ENCODE measurements at places on chromosomes 12 and 14. TPM values are rescaled to one million over a fixed set of nuclear protein-coding genes. Genes with fewer than 3 reads are reported as not detected.
A peak's percentile ranks its signal among the peaks of the same experiment; 100 is the strongest.

DNA sequence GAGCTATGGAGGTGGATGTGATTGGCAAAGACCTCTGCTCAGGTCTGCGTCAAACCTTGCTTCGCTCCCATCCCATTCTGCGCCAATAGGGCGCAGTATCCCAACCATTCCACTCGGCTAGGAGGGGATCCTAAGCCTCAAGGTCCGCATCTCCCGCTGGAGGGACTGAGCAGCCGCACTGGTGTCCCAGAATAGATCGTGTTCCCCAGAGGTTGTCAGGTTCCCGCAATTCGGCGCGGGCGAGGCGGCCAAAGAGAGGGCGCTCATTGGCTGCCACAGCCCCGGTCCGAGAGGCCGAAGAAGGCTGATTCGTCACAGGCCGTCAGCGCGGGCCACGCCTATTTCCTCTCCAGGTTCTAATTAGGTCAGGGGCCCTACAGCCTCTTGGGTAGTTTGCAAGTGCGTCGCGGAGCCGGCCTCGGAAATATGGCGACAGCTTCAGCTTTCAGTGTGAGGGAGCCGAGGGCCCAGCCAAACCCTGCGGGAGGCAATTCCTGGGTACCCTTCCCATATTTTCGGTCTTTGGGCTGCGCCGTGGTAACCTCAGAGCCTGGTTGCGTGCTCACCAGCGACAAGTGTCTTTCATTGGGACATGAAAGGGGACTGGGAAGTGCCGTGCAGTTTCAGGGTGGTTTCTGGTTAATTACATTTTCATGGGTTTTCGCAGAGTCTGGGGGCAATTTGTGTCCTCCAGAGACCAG is 5.0 kb downstream of the OR10AD1 start:
- DNase-seq: peak; percentile 90

GRCh38 chr12:2813214-2814185 is 1.0 kb downstream of the ITFG2 start:
- DNase-seq: peak; percentile 52

DEGS2 gene
- 0.63 TPM for polyA plus RNA-seq

GRCh38 chr14:51609251-51609954 is 42.3 kb upstream of the FRMD6 start:
- DNase-seq: no peak

GRCh38 chr12:47317175-47317915 is 237.6 kb upstream of the AMIGO2 start:
- DNase-seq: no peak

DNA sequence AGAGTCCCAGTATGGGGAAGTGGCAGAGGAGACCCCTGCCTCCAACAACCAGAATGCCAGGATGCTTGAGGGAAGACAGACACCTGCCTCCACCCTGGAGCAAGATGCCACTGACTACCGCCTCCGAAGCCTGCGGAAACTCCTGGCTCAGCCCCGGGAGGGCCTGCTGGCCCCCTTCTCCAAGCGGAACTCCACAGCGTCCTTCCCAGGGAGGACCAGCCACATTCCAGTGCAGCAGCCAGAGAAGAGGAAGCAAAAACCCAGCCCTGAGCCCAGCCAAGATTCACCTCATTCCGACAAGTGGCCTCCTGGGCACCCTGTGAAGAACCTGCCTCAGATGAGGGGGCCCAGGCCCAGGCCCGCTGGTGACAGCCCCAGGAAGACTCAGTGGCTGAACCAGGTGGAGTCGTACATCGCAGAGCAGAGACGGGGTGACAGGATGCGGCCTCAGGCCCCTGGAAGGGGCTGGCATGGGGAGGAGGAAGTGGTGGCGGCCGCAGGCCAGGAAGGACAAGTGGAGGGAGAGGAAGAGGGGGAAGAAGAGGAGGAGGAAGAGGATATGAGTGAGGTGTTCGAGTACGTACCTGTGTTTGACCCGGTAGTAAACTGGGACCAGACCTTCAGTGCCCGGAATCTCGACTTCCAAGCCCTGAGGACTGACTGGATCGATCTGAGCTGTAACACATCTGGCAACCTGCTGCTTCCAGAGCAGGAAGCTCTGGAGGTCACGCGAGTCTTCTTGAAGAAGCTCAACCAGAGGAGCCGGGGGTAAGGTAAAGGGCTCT is 93.7 kb downstream of the B4GALNT3 start:
- DNase-seq: no peak

DNA sequence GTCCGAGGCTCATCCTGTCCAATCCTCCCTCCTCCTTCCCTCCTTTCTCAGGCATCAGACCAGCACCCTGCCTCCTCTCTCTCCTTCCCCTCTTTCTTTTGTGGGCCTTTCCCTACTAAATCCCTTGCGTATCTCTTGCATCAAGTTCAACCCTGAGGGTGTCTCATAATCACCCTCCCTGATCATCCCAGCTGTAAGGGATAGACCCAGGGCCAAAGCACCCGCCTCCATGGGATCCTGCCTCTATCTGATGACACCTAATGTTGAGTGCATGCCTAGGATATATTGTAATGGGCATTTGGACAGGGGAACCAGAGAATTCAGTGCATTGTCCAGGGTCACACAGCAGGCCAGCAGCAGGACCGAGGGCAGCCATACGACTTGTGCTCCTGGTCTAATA is 84.9 kb downstream of the PHETA1 start:
- no peak for DNase-seq

DNA sequence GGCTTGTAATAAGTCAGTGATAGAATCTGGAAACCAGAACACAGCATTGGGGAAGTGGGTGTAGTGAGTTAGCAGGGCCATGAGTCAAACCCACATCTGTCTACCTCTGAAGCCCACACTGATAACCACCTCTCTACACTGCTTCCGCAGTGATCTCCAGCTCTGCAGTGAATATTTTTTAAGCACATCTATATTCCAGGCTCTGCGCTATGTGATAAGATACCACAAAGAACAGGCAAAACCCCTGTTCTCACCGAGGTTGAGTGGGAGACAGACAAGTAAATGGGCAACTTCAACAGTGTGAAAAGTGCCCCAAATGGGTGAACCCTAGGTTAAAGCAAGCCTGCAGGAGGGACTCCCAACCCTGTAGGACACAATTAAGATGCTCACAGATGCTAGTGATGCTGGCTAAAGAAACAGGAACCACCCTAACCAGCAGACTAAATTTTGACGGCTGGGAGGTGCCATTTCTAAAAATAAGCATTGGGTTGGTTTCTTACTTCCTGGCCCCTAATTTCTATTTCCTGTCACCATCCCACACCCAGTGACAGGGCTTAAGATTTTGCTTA is 375.0 kb downstream of the DPF3 start:
- no peak for DNase-seq

- peak; percentile 10 for DNase-seq
Observed at GRCh38 chr12:47686645-47687240, 19.1 kb downstream of the RPAP3 start.

ADAMTS20 gene
- polyA plus RNA-seq: 0.72 TPM

- peak; percentile 63 for DNase-seq
Observed at GRCh38 chr12:53757101-53757770, 5.5 kb upstream of the CISTR start.

GRCh38 chr12:122413516-122414404 is 8.7 kb downstream of the CLIP1 start:
- DNase-seq: no peak

DNA sequence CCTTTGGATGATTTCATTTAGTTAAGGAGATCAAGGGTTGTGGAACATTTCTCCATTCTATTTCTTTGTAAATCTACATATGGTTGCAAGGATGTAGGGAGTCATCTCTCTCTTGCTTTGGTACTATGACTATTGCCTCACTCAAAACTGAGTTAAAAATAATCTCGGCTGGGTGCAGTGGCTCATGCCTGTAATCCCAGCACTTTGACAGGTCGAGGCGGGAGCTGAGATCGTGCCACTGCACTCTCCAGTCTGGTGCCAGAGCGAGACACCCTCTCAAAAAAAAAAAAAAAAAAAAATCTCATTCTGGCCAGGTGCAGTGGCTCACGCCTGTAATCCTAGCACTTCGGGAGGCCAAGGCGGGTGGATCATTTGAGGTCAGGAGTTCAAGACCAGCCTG is 24.8 kb upstream of the PPM1H start:
- DNase-seq: no peak

PPP1R1A gene
- 70.6 TPM for polyA plus RNA-seq

DNA sequence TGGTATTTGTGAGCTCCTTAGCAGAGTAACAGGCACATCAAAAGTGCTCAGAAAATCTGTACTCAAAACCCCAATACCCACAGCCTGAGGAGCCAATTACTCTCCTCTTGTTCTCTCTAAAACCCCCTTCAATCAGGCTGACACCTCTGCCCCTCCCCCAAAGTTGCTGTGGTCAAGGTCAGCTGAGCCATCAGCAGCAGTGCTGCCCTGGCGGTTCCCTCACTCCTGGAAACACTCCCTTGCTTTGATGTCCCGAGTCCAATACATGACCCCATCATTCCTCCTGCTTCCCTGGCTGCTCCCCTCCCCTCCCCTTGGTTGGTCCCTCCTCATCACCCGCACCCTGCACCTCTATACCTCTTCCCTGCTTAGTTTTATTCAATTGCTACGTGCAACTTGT is 57.2 kb upstream of the C14orf132 start:
- no peak for DNase-seq

DNA sequence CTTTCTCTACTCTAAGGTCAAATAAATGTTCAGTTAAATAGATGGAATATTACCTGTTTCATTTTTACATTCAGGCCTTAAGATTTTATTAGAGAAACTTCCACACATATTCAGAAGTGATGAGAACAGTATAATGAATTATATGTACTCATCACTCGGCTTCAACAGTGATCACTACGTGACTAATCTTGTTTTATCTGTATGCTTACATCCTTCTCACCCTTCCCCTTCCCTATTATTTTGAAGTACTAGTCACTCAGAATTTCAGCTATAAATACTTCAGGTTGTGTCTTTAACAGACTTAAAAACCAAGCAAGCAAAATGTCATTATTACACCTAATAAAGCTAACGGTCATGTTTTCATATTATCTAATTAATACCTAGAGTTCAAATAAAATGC is 34.9 kb downstream of the ETV6 start:
- no peak for DNase-seq

GRCh38 chr14:100007254-100007653 is 58.0 kb upstream of the EVL start:
- no peak for DNase-seq

Measured in hindlimb muscle (tissue), 1 donor.